ENCODE measurements at places on chromosomes 7 and 10.

DNA sequence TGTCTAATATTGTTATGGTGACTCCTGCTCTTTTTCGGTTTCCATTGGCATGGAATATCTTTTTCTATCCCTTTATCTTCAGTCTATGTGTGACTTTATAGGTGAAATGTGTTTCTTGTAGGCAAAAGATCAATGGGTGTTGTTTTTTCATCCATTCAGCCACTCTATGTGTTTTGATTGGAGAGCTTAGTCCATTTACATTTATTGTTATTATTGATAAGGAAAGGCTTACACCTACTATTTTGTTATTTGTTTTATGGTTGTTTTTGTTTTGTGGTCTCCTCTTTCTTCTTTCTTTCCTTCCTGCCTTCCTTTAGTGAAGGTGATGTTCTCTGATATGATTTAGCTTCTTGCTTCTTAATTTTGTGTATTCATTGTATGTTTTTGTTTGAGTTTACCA, 414.3 kb downstream of the ADRA2A start:
- DNase-seq: no peak

DNA sequence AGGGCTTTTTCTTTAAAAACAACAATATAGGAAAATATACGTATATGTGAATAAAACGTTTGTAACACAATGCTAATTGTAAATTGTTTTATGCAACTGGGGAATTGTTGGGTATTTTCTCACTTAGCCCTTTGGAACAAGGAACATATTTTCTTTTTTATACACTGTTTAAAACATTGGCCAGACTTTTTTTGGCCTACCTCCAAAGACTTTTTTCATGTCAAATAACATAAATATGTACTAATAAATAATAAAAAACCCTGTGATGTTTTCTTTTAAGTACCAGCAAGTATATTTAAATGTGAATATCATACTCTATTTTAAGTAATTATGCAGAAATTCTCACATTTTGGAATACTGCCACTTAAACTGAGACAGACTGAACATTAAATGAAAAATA, 15.7 kb downstream of the TMEM106B start:
- no peak for DNase-seq

DNA sequence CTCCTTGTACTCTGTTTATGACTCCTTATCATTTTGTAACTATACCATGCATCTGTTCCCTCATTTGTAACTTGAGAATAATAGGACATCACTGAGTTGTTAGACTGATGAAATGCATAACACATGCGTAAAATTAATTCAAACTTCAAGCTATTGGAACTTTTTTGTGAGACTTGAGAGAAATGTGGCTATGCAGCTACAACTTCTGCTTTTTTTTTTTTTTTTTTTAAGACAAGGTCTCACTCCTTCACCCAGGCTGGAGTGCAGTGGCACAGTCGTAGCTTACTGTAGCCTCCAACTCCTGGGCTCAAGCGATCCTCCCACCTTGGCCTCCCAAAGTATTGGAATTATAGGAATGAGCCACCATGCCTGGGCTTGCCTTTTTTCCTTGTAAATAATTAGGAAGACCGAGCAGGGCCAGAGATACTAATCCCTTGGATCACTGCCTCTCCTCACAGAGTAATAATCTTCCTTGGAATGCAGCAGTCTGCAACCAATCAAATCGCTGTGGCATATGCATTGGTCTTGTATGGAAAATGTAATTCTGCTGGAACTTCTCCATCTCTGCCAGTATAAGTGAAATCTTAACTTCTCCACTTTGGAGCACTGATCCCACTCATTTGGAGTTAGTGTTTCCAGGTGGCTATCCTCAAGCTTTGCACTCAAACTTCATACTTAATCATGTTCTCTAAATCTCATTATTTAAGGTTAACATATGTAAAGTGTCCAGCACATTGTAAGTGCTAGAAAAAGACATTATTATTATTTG, 2.0 kb upstream of the PANK1 start:
- no peak for DNase-seq

DNA sequence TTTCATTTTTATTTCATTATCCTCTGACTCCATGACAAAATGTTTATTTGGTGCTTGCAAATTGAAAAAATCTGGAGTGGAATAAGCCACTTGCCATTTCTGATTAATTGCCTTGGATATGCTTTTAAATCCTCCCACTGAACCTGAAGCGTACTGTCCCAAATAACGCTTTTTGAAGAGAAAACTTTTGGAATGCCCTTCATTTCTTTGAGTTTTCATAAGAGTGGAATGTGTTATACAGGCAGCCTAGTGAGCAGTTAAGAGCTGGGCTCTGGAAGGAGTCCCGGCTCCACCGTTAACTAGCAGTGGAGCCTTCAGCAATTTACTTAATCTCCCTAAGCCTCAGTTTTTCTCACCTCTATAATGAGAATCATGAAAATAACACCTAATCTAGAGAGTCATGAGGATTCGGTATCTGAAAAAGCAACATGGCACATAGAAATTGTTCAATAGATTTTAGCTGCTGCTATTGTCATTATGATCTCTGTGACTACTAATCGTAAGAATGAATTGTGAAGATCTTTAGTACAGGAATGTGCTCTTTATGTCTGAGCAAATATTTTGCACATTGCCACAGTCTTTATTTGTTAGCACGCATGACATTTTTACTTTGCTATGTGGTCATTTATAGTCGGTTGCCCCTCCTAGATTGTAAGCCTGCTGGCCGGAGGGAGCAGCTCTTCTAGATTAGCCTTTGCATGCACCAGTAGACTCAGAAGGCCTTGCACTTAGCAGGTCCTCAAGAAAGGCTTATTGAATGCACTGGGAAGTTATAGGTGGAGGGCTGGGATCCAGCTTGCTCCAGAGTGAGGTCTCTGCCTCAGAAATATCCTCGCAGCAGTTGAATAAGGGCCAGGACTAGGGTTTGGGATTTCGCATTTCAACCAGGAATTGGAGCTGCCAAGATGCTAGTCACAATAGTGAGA, 59.4 kb downstream of the PLCE1 start:
- no peak for DNase-seq

GRCh38 chr10:80670774-80671173, 133.1 kb downstream of the SH2D4B start:
- DNase-seq: no peak

DNA sequence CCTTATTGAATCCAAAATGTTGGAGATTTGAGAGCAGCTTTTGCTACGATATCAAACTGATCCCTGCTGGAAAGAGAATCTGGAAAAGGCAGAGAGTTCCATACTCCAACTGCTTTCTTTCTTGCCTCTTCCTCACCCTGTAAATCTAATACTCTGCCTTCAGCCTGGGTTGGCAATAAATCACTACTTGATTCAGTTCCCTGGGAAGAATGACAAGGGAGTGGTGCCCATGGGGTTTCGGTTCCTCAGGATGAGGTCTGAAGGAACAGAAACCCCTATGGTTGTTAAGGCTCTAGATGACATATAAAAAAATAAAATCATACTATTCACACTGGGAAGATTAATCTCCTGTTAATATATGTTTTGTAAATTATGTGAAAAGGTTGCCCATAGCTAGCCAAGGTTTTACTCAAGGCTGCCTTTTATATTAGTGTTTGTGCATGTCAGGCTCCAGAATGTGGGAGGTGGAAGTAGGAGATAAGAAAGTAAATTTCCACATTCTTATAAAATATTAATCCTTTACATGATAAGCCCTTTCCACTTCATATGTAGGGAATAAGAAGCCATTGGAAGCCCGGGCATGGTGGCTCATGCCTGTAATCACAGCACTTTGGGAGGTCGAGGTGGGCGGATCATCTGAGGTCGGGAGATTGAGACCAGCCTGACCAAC, 106.2 kb upstream of the CACNA2D1 start:
- no peak for DNase-seq

- no peak for DNase-seq
Measured at GRCh38 chr7:150358988-150359621, 9.5 kb upstream of the REPIN1 start.

DNA sequence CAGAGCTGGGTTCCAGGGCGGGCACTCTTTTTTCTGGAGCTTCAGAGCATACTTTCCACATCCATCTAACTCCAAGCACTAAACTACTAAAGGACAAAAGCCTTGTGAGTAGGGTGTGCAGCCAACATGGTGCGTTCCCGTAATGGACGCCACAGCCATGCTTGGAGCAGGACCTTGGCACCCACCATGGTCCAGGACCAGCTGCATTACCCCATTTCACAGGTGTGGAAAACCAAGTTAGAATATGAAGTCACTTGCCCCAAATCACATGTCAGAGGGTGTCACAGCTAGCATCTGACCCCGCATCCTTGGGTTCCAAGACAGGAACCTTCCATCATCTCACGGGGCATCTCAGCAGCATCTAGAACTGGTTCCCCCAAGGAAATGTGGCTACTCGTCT, 112.4 kb downstream of the SMURF1 start:
- no peak for DNase-seq

DNA sequence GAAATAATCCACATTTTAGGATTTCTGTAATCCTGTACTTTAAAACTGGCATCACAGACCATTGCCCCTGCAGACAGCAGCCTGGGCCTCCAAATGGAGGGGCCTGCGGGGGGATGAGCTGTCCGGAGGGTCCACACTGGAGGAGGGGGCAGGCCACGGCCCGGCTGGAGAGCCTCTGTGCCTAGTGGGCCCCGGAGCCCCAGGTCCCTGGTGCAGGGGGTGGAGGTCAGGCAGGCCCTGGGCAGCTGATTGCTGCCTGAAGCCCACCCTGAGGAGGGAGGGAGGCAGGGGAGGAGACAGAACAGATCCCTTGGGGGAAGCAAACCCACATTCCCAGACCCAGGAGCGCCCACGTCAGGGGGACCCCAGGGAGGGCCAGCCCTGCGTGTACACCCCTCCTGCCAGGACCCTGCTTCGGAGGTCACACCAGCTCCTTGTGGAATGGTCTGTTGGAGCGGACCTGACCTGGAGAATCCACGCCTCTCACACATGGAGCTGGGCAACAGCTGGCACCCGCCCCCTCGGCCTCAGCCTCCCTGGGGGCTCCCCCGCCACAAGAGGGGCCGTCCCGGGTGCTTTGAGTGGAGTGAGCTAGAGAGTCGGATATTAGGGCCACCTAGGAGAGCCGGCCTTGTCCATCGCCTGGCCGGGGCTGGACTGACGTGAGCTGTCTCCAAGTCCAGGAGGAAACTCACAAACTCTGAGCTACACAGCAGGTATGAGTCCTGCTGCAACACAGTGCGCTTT, 12.2 kb upstream of the FAM20C start:
- DNase-seq: no peak

GRCh38 chr10:13100349-13101294, 659 bp downstream of the OPTN start:
- peak; percentile 60 for DNase-seq

- peak; percentile 80 for DNase-seq
Measured at GRCh38 chr7:2680792-2681490, 7.1 kb upstream of the AMZ1 start.

- DNase-seq: no peak
Measured at GRCh38 chr10:2858452-2858851, 208.9 kb upstream of the PFKP start.

GRCh38 chr7:143205560-143206293, 16.1 kb upstream of the TAS2R40 start:
- no peak for DNase-seq

DNA sequence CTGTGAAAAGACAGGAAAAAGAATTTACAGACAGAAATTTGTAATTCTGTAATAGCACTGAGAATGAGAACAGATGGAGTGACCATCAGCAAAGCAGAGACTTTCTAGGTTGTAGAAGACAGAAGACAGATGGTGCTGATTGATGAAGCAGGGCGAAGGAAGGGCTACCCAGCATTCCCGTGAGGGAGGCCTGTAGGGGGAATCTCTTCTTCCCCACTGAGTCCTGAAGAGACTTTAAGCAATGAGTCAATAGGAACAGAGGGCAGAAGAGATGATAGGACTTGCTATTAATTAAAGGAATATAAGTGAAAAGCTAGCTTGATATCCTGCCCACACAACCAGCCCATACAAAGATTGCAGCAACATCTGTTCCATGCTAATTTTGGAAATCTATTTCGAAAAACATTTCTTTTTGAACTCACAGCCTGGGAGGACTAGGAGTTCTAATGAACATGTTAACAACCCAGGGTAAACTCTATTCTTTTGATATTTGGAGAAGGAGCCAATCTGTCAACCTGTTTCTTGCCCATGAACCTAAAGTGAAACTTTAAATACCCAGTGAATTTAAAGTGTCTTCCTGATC, 44.1 kb downstream of the RALA start:
- no peak for DNase-seq

GRCh38 chr10:23517155-23517554, 78.3 kb downstream of the OTUD1 start:
- DNase-seq: no peak

DNA sequence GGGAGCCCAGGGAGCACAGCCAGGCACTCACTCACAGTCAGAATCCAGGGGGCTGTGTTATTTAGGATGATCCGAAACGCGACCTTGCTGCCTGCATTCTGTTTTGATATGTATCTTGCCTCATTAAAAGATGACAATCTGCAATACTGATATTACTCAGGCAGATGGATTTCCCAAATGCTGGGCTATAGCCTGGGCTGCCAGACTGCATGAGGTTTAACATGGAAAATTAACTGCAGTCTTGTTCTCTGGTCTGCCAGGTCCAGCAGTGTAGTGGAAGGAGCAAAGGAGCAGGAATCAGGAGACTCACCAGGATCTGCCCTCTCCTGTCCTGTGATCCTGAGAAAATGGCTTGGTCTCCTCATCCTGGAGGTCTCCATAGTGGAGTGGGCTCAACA, 258.1 kb downstream of the PAXIP1 start:
- no peak for DNase-seq

DNA sequence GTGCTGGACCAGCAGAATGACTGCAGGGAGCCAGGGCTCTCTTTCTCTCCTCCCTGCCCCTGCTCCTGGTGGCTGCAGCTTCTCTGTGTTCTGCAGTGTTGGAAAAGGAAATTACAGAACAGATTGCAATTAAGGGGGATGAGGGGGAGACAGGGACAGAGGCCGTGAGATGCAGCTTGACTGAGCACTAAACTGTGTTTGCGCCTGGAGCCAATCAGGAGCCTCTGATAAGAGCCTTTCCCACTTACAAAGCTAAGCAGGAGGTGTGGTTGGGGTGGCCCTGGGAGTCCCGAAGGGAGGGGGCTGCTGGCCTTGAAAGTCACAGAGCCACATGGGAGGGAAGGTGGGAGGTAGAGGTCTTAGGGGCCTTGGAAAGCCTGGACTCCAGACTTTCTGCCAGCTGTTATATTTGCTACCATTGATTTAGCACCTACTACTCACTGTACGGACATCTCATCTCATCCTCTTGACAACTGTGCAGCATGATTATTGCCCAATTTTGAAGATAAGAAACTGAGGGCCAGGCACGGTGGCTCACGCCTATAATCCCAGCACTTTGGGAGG, 26.7 kb downstream of the TRIM8 start:
- DNase-seq: no peak

- no peak for DNase-seq
Measured at GRCh38 chr10:3763852-3764625, 21.0 kb downstream of the KLF6 start.

GRCh38 chr7:7221599-7222038, 39.3 kb downstream of the C1GALT1 start:
- DNase-seq: no peak

- DNase-seq: no peak
Measured at GRCh38 chr7:5590596-5591277, 167.1 kb upstream of the TNRC18 start.

DNA sequence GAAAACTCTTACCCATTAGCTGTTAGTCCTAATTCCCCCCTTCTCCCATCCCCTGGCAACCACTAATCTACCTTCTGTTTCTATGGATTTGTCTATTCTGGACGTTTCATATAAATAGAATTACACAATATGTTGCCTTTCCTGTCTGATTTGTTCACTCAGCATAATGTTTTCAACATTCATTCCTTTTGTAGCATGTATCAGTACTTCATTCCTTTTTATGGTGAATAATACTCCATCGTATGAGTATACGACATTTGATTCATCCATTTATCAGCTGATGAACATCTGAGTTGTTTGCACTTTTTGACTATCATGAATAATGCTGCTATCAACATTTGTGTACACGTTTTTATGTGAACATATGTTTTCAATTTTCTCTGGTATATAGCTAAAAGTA, 4.4 kb upstream of the FRAT1 start:
- DNase-seq: no peak

Data from SJSA1 (cell line).